ENCODE measurements at places on chromosomes 2 and 18.

- DNase-seq, result no peak
Measured at GRCh38 chr2:215529271-215529670, 93.4 kb upstream of the FN1 start.

DNA sequence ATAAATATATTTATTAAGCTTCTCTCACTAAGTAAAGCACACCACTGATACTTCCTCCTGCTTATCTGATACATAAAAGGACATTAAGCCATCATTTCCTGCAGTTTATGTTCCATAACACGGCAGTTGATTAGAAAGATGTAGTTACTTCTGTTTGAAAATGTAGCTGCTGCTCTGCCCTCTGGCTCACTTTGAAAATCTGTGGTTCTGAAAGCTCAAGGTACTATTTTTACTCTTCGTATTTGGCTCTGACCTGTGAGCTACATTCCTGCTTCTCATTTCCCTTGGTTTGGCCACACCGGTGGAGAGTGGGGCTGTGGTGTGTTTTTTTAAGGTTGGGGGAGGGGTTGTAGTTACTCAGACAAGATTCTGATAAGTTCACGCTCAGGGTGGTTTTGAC, 12.8 kb upstream of the TTN start:
- DNase-seq, result no peak

DNA sequence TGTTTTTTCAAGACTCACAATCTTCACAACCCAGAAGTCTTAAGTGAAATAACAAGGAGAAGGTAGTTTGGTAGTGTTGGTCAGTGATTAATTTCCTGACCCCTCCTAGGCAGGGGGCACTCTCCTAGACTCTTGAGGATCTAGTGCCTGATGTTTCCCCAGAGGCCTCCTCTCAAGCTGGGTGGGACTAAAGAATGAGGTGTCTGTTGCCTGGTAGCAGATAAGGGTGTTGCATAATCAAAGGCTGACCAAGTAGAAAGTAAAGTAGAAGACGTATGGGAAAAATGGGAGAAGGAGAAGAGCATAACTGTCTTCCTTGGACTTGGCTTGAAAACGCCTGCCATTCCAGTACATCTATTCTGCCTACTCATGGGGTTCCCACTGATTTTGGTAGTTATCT, 37.8 kb downstream of the VIT start:
- DNase-seq, result no peak

DNA sequence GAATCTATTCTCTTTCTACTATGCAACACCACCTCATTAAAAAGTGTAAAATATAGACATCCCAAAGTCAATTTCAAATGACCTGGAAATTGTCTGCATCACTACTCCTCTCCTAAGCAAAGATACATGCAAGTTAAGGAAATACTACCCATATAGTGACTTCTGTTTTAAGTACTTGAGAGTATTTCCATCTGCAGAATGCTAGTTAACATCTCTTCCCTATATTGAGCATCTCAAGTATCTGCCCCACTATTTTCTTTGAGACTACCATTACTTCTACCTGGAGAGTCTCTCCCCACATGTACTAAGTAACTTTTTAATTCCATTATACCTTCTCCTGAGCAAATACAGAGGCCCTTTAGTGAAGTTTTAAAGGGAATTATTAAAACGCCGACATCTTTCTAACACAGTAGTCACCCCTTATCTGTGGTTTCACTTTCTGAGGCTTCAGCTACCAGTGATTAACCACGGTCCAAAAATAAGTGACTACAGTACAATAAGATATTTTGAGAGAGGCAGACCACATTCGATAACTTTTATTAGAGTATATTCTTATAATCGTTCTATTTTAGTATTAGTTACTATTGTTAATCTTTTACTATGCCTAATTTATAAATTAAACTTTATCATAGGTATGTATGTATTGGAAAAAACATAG, 21.8 kb downstream of the CWC22 start:
- DNase-seq, result no peak
